CD4-positive, alpha-beta memory T cell (primary cell): ENCODE measurements at places on chromosomes 5 and 9. TPM values are rescaled to one million over a fixed set of nuclear protein-coding genes. Genes with fewer than 3 reads are reported as not detected.

Gene PCDHB16
- total RNA-seq: not detected

Gene ANKRD31
- 0.86 TPM for total RNA-seq

Gene TMEM203
- 42.9 TPM for total RNA-seq

Gene SLC6A19
- total RNA-seq: not detected

Gene RAD17
- 30.7 TPM for total RNA-seq

Gene BRINP1
- not detected for total RNA-seq

Gene WDR31
- total RNA-seq: 0.67 TPM

Gene FOXD4L4
- total RNA-seq: 0.69 TPM

Gene ROPN1L
- total RNA-seq: 0.42 TPM

Gene HAVCR2
- 2.7 TPM for total RNA-seq

Gene C9orf153
- total RNA-seq: 0.55 TPM

Gene OR1J2
- not detected for total RNA-seq

Gene CCDC192
- not detected for total RNA-seq

Gene PCDHGB5
- 0.42 TPM for total RNA-seq

Gene GLRX
- total RNA-seq: 75.9 TPM

Gene POU5F2
- total RNA-seq: 1.7 TPM

Gene PLPP7
- not detected for total RNA-seq

Gene GRIN3A
- not detected for total RNA-seq

Gene ALDH1A1
- total RNA-seq: 1.2 TPM

Gene CBY3
- 0.58 TPM for total RNA-seq

Gene TPRN
- 8.6 TPM for total RNA-seq

Gene LHX3
- not detected for total RNA-seq

Gene ANKHD1
- total RNA-seq: 252 TPM

Gene PCDHA4
- total RNA-seq: not detected

Gene C1QTNF3
- 7.2 TPM for total RNA-seq

Gene BSPRY
- not detected for total RNA-seq

Gene CCDC69
- 93.9 TPM for total RNA-seq

Gene C5orf34
- 2.9 TPM for total RNA-seq

Gene ANGPTL2
- total RNA-seq: not detected

Gene PCDHGA11
- 0.20 TPM for total RNA-seq

Gene CCIN
- total RNA-seq: not detected

Gene INPP5E
- total RNA-seq: 31.2 TPM

Gene TSSK1B
- total RNA-seq: not detected
